ENCODE measurements at places on chromosomes 1 and 21.

- no peak for DNase-seq
Measured at GRCh38 chr1:55282058-55282457, 66.9 kb upstream of the USP24 start.

DNA sequence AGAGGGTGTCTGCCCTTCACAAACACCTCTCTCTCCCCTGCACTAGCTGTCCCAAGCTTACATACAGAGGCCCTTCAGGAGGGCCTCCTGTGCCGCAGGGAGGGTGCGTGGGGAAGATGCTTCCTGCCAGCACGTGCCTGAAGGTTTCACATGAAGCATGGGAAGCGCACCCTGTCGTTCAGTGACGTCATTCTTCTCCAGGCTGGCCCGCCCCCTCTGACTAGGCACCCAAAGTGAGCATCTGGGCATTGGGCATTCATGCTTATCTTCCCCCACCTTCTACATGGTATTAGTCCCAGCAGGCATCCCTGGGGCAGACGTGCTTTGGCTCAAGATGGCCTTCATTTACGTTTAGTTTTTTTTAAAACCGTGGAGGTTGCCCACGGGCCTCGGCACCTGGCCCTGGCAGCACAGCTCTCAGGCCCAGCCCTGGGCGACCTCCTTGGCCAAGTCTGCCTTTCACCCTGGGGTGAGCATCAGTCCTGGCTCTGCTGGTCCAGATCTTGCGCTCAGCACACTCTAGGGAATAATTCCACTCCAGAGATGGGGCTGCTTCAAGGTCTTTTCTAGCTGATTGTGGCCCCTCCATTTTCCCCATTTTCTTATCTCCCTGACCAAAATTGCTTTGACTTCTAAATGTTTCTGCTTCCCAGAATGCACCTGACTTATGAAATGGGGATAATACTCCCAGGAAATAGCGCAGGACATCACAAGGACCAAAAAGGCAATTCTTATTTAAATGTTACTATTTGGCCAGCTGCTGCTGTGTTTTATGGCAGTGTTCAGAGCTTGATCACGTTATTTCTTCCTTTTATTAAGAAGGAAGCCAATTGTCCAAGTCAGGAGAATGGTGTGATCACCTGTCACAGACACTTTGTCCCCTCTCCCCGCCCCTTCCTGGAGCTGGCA lies 6.1 kb downstream of the NPPA start:
- no peak for DNase-seq

- no peak for DNase-seq
Measured at GRCh38 chr1:118184739-118185083, 317 bp downstream of the SPAG17 start.

GRCh38 chr1:84653130-84653677 lies 37.1 kb downstream of the SSX2IP start:
- no peak for DNase-seq

- no peak for DNase-seq
Measured at GRCh38 chr1:198966519-198966918, 327.7 kb downstream of the PTPRC start.

GRCh38 chr1:17075470-17076255 lies 21.8 kb upstream of the SDHB start:
- DNase-seq, result no peak

All from activated naive CD4-positive, alpha-beta T cell (primary cell).